Epithelial cell of prostate (primary cell): ENCODE measurements at places on chromosomes 4 and X.

GRCh38 chr4:65918212-65918611 lies 247.9 kb upstream of the EPHA5 start:
- no peak for DNase-seq

- no peak for DNase-seq
Observed at GRCh38 chr4:185896817-185897488, 85.0 kb upstream of the SORBS2 start.

DNA sequence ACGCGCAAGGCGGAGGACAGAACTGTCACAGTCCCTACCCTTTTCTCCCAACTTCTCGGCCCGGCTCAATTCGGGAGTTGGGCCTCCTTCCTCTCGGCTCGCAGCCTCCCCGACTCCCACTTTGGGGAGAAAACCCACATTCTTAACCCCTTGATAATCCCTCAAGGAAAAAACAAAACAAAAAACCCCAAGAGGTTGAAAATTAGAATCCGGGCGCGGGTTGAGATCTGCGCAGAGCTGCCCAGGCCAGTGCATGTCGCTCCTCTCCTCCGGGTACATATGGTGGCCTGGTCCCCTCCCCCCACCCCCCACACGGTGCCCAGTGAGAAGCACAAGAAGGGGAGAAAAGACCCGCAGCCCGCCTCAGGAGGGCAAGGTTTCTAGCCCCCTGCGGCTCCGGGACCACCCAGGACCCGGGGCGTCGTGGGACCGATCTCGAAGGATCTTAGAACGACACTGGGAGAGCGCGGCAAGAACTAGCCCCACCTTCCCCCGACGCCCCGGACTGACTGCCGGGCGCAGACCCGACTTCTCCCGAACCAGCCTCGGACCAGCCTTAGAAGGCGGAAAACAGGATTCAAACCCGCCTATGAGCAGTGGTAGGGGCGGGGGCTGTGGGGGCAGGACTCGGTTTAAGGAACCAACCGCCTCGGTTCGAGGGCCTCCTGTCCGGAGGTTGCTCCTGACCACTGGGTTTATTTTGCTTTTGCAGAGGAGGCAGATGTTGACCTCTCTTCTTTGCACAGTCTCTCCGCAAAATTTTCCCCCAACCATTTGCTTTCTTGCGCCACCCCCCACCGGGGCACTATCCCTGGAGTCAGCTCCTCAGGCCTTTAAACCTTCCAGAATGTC lies 2.5 kb upstream of the PDGFRA start:
- DNase-seq, result no peak

DNA sequence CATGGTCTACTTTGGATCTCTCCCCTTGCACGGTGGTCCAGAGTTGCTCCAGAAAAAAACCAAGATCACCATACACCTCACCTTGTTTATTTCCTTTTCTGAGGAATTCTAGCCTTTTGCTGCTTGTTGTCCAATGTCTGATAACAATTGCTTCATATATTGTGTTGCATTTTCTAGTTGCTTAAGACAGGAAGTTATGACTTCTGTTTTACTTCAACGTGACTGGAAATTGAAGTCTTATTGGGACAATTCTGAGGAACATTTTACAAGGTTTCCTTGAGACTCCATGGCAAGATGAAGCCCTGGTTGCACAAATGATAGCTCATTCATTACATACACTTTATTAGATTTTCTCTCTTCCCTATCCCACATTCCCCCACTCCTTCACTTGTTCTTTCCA lies 5.2 kb downstream of the CXCL1 start:
- no peak for DNase-seq

DNA sequence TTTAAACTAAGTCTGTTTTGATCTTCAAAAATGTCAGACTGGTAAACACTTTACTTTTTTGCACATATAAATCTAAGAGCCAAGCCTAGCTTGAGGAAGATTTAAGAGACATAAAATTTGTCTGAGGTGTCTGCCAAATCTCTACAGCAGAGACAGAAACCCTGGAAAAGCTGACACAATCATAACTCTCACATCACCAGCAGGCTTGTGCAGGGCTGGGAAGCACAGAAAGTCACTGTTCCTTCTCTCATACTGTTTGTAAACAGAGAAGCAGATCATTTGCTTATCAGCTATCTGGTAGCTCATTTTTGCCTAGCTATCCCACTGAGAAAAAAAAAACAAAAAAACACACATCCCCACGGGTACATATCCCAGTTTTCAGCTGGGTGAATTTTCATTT lies 7.0 kb downstream of the ENOX2 start:
- no peak for DNase-seq

GRCh38 chr4:2535376-2536192 lies 863 bp upstream of the FAM193A start:
- no peak for DNase-seq

DNA sequence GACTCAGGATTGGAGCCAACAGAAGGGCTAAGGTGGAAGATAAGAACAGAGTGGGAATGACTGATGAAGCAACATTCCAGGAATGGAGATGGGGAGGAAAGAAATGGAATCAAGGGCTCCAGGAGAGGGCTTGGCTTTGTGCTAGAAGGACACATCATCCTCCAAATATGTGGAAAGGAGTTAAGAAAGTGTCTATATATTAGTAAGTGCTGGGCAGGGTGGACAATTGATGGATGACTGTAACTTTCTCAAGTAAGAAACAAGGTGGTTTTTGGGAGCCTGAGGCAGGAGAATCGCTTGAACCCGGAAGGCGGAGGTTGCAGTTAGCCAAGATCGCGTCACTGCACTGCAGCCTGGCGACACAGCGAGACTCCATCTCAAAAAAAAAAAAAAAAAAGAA lies 71.6 kb upstream of the NFKB1 start:
- DNase-seq, result peak; percentile 86

GRCh38 chr4:101419336-101420135 lies 72.2 kb upstream of the PPP3CA start:
- no peak for DNase-seq

DNA sequence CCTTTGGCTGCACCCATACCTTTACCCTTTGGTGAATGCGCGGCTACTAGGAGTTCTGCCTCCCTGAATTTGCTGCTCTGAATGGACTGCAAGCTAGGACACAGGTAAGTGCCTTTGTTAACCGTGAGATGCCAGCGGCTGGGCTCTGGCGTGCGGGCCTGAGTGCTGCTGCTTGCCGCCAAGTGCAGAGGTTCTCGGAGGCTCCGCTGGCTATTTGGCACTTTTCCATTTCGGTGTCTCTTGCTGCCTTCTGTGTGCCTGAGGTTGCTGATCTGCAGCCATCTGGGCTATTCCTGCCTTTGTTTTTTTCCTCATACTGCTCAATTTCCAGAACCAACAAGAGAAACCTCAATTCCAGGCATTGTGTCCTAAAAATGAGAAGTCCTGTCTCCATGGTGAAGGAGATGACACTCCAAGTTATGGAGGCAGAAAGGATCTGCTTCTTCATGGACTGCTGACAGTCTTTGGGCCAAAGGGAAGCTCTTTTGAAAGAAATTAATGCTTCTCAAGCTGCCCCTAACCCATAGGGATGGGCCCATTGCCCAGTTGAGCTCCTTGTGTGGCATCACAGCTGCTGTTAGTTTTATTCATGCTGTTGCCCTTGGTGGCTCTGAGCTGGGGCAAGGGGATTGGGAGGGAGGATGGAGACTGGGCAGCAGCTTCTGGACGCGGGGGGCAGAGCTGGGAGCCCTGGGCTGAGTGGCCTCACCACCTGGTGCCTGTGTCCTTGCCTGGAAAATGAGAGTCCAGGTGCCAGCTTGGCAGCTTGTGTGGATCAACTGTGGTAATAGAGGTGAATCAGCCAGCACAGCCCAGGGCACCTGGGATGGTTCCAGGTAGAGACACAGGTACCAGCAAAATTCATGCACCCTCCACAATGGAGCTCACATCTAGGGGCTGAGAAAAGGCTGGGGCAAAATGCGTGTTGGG lies 3.8 kb upstream of the TBC1D14 start:
- no peak for DNase-seq

DNA sequence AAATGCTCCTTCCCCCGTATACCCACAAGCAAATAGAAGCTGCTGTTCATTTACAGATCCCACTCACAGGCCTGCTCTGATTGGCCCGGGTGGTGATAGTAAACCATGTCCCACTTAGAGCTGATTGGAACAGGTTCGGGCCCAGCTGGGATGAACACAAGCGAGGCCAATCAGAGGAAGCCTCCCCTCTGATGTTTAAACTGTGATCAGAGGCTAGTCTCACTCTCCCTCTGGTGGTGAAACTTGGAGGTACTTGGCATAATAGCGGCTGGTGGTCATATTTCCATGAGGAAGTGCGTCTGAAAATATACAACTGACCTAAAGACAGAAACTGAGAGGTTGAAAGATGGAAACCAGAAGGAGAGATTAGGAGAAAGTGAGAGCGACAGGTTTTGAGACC lies 51.5 kb upstream of the TRPC3 start:
- DNase-seq, result no peak

GRCh38 chr4:120293341-120293740 lies 226.7 kb upstream of the MAD2L1 start:
- DNase-seq, result no peak

GRCh38 chr4:37322122-37322521 lies 77.6 kb downstream of the NWD2 start:
- no peak for DNase-seq

GRCh38 chr4:140037353-140038030 lies 116.5 kb downstream of the MAML3 start:
- peak; percentile 79 for DNase-seq

DNA sequence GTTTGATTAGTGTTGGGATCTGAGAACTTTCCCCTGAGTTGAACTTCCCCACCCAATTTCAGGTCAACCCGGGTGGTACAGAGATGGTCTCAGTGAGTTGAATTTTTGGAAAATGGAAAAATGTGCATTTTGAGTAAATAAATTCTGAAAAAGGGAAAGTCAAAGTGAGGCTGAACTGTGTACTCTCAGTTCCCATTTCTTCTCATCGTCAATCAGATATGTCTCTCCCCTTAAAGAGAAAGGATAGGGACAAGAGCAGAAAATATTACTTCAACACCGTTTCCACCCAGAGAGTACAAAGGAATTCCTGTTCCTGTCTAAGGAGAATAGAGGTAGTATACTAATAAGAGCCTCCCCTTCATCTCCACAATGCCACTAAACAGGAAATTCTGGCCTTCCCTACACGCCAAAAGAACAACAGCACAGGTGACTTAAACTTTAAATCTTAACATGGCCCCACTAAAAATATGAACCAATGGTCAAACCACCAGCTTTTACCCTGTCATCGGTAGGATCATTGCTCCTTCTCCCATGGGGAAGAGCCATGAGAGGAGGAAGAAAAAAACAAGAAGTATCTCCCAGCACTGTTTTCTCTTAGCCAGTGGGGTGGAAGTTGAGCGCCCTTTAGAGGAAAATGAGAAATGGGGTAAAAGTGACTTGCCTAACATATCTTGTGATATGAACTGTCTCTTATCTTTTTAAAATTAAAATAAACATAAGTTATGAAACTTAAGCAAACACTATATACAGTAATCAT lies 30.3 kb downstream of the BMP3 start:
- DNase-seq, result no peak

DNA sequence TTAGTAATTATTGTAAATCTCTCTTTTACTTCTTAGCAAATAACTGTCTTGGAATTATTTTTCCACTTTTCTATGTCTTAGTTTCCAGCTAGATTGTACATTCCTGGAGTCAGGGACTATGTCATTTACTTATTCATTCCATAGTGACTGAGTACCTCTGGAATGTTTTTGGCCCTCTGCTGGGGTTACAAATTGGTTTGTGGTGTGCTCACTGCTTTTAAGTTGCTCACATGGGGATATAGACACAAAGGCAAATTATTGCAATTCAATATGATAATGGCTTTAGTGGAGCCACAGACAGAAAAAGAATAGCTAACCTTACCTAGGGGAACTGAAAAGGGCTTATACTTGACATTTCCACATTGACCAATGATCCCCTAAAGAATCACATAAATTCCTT lies 63.7 kb upstream of the PDGFRA start:
- DNase-seq, result no peak

DNA sequence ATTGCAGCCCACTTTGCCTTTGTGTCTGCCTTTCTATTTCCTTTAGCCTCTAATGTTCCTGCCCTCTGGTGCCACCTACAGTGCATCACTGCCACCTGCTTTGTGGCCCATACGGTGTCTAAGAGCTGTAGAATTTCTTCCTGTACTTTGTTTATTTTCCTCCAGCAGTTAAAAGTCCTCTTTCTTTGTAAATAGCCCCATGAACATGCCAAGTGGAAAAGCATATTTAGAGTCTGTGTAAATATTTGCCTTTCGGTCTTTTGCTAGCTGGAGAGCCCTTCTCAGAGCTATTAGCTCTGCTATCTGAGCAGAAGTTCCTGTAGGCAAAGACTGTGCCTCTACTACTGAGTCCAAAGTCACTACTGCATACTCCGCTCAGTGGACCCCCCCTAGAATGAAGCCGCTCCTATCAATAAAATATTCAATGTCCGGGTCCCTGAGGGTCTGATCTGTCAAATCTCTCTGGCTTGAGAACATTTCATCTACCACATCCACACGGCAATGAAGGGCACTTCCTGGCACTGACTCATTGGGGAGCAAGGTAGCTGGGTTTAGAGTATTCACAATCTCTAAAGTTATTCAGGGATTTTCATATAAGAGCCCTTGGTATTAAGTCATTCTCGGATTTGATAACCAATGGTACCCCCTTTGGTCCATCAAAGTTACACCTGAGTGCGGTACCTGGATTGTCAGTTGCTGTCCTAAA lies 36.3 kb downstream of the SULT1E1 start:
- no peak for DNase-seq

GRCh38 chr4:126563389-126563788 lies 1069.4 kb upstream of the INTU start:
- DNase-seq, result no peak

- peak; percentile 26 for DNase-seq
Observed at GRCh38 chr4:60683357-60683756, 516.8 kb upstream of the ADGRL3 start.

- DNase-seq, result no peak
Observed at GRCh38 chrX:64894454-64895038, 81.7 kb downstream of the ZC4H2 start.

- DNase-seq, result no peak
Observed at GRCh38 chr4:124111922-124112321, 600.6 kb downstream of the ANKRD50 start.

DNA sequence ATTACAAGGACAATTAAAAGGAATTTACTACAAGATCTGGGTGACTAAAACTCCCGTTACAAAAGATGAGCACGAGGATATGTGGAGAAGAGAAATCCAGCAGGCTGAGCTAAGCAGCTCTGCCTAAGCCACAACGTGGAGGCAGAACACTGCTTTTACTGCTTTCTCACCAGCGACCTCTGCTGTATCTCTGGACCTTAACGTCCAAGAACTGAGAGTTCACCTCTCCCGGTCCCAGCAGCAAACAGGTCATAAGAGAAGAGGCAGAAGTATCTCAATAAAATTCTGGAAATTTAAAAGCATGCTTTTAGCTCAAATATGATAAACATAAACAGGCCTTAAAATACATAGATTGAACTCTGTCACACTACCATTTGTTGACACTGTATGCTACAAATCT lies 81.0 kb downstream of the ADGRA3 start:
- no peak for DNase-seq

DNA sequence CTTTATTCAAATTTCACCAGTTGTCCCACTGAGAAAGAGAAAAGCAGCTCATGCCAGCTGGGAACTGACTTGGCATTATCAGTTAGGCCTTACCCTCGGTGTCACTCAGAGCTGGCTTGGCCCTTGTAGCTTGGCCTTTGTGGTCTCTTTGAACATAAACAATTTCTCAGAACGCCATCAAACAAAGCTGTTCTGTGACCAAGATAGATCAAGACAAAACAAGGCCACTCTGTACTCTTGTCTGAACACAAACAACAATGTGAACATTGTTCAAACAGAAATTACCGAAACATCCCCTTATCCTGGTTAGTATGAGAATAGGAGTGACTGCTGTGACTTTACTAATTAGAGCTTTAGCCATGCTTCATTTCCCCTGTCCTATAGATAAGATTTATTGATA lies 57.2 kb downstream of the DIPK2B start:
- DNase-seq, result no peak
